ENCODE measurements at places on chromosomes 6 and 20.
A peak's percentile ranks its signal among the peaks of the same experiment; 100 is the strongest.

DNA sequence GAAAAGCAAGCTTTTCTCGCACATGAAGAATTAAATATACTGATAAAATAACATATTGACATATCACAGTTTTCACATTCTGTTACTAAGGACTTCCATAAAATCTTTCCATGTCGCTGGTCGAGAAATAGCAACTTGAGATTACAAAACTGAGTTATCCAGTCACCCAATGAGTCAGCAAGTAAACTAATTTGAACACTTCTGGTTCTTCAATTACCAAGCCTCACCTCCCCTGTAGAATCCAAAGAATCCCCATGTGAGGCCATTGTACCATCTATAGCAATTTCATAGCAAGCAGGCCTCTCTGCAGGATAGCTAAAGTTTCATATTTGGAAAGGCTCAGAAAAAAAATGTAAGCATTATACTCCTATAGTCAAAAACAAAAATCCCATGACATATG is 87.3 kb downstream of the PKHD1 start:
- no peak for DNase-seq

- DNase-seq: no peak
These were observed 31.9 kb upstream of the SIRPA start for GRCh38 chr20:1863296-1863695.

GRCh38 chr6:137341681-137342195 is 122.6 kb upstream of the IFNGR1 start:
- no peak for DNase-seq

DNA sequence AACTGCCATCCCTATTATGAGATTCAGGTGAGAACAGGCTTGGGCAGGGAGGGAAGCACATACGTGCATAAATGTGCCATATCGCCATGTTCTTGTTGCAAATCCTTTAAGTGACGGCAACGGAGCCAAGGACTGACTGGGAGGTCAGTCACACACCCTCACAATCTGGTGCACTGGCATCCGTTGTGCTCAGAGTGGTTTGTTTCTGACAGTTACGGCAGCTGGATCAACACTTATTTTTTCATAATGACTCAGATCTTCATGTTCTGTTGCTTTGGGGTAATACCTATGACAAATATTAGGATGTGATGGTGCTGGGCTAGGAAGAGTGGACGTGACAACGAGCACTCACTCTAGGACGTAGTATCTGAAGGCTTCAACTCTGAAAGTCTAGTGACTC is 56.2 kb upstream of the PREP start:
- no peak for DNase-seq

GRCh38 chr6:5084360-5084780 is 771 bp upstream of the PPP1R3G start:
- no peak for DNase-seq

GRCh38 chr6:40721271-40721952 is 134.2 kb upstream of the LRFN2 start:
- no peak for DNase-seq

- DNase-seq: no peak
These were observed 26.4 kb downstream of the HLA-F start for GRCh38 chr6:29749668-29750067.

- DNase-seq: no peak
These were observed 350.9 kb downstream of the SMOC2 start for GRCh38 chr6:168791917-168792316.

DNA sequence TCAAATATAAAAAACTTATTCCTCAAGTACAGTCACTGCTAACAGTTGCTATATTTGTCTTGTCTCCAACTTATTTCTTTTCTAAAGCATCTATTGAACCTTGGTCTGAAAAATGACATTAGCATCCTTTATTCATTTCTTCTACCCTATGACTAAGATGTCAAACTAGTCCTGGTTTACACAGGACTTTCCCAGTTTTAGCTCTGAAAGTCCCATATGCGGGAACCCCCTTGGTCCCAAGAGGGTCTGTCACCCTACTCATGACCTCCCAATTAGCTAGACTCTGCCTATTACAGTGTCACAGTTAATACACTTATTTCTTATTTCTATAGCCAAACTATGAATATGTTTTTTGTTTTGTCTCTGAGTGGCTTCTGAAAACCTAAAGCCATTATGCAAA is 37.1 kb downstream of the PLEKHG1 start:
- no peak for DNase-seq

DNA sequence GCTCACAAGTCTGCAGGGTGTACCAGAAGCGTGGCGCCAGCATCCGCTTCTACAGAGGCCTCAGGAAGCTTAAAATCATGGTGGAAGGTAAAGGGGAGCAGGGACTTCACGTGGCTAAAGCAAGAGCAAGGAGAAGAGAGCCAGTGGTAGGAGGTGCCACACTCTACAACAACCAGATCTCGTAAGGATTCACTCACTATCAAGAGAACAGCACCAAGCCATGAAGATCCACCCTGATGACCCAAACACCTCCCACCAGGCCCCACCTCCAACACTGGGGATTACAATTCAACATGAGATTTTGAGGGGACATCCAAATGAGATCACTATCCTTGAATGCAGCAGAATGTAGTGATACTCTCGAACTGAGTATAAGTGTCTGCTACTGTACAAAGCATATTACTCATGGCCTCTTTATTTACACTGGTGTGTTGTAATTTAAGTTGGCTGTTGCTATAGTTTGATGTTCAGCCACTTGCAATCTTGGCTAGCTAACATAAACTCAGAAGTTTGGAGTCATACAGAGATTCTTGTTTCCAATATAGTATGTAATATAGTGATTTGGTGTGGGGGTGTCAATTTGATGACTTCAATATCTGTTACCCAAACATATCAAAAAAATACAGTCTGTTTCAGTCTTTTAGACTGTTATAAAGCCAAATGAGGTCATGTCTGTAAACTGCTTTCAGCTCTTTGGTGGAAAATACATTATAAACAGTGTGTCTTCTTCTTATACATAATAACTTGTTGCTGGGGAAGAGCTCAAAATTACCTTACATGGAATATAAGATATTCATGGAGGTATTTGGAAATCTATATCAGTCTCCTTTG is 39.4 kb upstream of the MYLIP start:
- no peak for DNase-seq

DNA sequence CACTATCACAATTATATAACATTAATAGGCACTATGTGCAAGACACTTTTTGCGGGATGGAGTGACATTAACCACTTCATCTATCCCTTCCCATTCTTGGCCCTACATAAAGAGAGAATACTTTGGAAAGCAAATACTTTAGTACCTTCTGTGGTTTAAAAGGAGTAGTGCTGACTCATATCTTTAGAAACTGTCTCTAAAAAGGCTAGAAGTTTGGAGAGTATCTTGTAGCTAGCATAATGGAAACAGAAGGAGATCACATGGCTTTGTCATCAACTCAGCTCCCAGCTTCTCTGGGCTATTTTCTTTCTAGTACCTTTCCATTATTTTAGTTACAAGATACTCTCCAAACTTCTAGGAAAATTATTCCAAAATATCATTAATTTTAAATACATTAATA is 157.5 kb downstream of the ADGRG6 start:
- DNase-seq: no peak

DNA sequence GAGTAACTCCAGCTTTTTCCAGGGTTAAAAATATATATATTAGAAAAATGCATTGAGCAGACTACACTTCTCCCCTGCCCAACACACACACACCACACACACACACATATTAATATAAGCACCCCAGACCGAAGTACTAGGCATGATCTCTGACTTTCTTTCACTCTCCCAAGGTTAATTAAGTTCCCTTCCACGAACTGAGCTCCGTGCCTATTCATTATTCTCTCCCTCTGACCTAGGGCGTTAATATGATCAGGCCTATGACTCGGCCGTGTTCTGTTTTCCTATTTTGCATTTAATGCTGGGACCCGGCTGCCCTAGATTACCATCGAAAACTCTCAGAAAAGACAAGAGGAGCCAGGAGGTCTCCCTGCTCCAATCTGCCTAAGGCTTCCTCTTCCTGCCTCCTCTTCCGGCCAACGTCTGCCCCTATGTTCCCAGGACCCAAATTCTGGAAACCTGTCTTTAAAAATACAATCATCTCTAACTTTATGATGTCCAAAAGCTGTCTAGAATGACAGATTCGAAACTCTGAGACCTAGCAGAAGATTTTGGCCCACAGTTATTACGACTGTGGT is 6.1 kb upstream of the POU3F2 start:
- DNase-seq: no peak

- no peak for DNase-seq
These were observed 65.1 kb upstream of the CDH4 start for GRCh38 chr20:61186771-61187472.

GRCh38 chr6:138914701-138915100 is 73.4 kb downstream of the REPS1 start:
- no peak for DNase-seq

DNA sequence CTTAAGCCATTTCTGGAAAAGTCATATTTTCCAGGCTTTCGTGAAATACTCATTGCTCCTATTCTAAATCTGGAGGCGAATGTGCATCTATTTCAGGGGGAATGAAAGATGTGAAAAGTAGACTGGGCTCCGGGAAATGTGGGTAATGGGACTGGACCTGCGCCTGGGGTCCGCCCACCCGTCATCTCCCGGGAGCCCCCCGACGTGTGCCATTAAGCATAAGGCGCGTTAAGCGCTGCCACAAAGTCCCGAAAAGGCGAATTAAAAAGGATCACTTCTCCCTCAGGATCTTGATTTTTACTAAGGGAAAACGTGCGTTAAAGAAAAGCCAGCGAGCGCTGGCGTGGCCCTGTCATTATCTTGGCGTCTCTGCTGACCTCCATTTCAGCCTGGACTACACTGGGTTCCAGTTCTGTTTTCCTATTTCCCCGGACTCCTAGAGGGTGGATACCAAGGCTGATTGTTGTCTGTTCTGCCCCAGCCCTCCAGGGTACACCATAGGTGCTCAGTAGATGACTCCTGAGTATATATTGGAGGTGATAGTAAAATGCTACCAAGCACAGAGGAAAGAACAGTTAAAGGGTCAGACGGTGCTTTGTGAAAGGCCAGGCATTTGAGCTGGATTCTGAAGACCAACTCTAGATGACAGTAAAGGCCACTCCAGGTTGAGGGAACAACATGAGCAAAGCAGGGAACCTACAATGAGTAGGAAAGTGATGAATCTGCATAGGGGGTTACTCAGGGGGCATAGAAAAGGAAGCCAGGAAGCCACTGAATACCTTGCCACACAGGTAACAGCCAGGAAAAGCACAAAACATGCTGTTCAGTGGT is 89.2 kb upstream of the ARID1B start:
- no peak for DNase-seq

GRCh38 chr20:34570859-34571306 is 12.4 kb downstream of the MAP1LC3A start:
- no peak for DNase-seq

DNA sequence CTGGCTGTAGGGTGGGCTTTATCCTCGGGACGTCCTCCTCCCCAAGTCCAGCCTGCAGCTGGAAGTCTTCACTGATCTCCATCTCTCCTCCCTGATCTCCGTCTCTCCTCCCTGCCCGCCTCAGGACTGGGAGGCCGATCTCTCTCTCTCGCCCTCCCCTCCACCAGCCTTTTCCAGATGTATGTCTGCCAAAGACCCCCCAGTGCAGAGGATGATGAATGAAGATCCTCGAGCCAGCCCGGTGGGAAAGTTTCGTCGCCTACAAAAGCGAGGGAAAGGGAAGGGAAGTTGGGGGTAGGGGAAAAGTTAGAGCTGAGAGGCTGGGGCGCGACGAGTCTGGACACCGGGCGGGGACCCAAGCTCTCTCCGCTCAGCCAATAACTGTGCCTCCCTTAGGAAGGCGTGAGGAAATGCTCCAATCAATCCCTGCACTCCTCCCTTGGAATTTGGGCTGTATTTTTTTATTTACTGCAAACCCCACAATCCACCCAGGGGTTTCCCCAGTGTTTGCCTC is 595 bp upstream of the SRF start:
- no peak for DNase-seq

GRCh38 chr6:144265061-144265357 is 20.1 kb upstream of the UTRN start:
- no peak for DNase-seq

GRCh38 chr6:167409694-167410093 is 84.8 kb downstream of the TTLL2 start:
- DNase-seq: peak; percentile 74

DNA sequence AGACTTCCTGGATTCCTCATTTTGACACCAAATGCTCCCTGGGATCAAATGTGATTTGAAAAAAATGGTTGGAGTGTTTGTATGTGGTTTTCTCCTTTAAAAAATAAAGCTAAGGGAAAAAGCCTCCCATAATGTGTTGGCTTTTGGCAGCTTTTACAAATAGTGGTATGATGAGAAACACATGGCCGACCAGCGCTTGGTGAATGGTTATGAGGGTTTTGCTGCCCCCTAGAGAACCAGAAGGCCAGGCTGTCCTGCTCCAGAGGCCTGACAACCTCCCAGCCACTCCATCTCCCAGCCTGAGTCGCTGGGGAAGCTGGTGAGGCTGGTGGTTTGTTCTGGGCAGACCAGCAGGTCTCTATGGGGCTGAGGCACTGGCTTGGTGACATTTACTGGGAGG is 69.3 kb downstream of the CLIC5 start:
- no peak for DNase-seq

DNA sequence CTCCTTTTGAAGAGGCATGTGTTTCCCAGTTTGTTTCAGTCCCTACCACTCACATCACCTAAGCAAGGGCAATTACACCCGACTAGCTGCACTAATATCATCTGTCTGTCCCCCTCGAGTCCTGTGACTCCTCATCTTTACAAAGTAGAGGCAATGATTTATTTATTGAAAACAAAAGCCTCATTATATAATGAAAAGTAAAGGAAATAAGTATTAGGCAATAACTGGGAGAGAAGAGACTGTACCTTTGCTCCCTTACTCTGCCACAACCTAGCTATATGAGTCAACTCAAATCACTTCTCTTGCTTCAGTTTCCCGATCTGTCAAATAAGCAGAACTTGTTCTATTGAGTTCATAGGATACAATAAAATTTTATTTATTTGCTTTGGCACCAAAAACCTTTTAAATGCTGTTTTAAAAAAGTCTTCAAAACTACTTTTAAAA is 38.9 kb downstream of the CSNK2A1 start:
- no peak for DNase-seq

- no peak for DNase-seq
These were observed 35.7 kb upstream of the CCDC167 start for GRCh38 chr6:37535428-37535758.

GRCh38 chr6:23526526-23526925 is 599.5 kb upstream of the NRSN1 start:
- DNase-seq: no peak

DNA sequence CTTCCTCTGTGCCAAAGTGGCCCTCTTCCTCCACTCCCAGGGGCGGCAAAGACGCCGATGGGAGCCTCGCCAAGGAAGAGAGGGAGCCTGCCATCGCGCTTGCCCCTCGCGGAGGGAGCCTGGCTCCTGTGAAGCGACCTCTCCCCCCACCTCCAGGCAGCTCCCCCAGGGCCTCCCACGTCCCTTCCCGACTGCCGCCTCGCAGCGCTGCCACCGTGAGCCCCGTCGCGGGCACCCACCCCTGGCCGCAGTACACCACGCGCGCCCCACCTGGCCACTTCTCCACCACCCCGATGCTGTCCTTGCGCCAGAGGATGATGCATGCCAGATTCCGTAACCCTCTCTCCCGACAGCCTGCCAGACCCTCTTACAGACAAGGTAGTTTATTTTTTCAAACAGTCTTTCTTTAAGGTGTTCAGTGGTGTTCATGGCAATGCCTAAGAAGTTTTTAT is 64.9 kb downstream of the FNDC1 start:
- no peak for DNase-seq

GRCh38 chr6:118680452-118681095 is 29.2 kb upstream of the CEP85L start:
- DNase-seq: no peak

Data from vagina (tissue), 2 donors.